ENCODE measurements at places on chromosomes 7 and 10.

DNA sequence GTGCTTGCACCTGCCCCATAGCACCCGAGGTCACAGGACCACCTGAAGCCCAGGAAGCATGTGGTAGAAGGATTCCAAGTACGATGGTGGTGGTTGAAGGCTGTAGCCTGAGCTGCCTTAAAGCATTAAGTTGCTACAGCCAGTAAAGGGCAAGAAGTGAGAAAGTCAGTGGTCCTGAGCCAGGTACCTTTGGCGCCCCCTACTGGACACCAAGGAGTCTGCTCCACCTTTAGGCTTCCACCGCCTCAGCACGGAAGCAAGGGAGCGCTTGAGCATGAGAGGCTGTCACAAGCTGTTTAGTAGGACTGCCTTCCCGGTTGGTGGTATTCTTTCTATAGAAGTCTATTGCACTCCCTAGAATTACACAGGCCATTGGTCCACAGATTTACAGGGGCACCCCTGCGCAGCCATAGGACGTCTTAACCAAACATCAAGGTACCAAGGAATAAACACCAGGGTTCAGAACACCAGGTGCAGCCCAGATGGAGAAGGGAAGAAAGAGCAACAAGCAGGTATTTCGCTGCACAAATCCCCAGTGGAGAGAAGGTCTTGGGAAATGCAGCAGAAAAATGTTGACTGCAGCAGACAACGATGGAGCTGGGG lies 2.2 kb downstream of the CRTAC1 start:
- no peak for DNase-seq

- no peak for DNase-seq
Measured at GRCh38 chr10:69894156-69894555, 92.5 kb downstream of the COL13A1 start.

DNA sequence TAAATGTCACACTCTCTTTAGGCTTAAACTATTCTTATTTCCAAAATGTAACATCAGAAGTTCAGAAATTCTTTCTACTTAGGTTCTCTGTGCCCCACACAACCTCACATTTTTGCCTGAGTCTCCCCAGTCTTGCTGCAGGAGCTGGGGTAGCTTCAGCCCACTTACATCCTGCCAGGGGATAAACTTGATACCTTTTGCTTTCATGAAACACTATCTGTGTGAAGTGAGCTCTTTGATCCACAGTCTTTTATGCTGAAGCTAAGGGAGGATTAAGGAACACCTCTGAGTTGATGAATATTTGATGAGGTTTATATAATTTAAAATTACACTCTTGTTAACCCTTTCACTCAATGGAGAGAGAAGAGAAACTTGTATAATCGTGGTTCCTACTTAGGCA lies 341.0 kb downstream of the AUTS2 start:
- no peak for DNase-seq

DNA sequence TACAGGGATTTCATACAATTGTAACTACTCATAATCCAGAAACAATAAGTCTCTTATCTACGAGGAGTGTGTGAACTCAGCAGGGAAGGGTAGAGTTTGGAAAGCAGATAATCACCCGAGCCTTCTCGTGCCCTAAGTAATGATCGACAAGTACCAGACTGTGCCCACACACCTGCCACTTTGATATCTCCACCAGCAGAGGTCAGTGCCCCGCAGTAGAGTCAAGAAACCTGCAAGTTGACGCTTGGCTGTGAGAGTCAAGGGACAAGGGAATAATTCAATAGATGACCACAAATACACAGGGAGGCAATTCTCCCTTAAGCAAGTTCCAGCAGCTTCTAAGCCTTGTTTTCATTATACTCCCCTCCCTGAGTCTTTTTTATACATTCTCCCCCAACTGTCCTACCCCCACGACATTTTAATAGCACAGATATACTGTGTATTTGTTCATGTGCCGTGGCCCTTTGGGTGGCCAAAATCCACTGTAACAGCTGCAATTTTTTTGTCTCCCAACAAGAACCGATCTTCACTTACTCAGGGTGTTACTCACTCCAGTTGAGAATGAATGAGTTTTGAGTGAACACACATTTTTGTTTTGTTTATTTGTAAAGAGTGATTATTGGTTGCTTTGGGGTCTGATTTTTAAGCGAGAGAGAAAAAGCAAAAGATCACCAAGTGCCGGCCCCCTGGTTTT lies 106.9 kb upstream of the RHEB start:
- DNase-seq = no peak

DNA sequence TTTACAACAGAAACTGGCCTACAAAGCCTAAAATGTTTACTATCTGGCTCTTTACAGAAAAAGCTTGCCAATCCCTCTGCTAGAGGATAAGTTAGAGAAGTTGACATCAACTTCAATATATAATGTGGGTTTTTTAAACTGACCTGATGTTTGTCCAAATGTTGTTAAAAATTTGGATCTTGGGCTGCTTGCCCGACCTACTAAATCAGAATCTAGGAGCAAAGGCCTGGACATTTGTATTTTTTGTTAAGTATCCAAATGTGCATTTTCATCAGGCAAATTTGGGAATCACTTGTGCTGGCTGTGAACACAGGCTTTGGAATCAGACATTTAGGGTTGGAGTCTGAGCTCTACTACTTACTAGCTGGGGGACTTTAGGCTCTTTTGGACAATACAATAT lies 252.7 kb upstream of the CSTF2T start:
- DNase-seq = no peak

DNA sequence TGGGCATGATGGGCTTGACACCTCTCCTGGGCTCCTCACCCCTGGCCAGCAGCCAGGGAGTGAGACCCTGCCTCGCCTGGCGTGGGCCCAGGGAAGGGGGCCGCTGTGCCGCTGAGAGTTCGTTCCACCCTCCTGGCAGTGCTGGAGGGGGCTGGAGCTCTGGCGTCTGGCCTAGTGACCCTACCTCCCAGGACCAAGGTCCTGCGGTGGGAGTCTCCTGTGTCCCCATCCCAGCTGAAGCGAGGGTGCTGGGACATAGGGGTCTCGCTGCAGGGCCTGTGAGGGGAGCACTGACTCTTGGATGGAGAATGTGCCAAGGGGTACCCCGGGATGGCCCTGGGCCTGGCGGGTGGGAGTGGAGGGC lies 1.2 kb downstream of the GTF2IRD1 start:
- DNase-seq = no peak

DNA sequence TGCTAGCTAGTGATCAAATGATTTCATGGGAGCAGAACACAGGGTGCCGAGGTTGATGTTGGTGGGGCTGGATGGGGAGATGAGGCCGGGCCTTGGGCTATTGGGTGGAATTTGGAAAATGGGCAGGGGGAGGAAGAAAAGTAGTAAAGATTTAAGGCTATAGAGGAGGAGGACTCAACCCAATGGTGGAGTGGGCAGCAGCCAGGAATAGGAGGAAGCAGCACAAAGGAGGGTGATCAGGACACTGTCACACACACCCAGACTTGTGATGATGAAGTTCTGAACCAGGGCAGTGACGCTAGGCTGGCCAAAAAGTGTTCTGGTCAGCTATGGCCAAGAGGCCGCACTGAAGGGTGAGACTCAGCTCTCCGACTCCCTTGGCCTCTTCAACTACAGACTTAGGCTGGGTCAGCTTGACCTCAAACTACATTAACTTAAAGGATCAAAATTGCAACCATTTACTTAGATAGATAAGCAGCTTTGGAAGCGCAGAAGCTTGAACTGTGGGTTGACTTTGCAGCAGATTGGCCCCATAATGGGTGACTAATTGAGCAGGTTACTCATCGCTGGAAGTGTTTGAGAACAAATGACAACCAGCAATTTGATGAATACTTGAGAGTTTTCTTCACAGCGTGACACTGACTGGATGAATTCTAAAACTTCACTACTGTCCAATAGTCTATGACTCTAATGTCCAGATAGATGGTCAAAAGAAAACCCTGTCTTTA lies 29.4 kb upstream of the GPR26 start:
- no peak for DNase-seq

- DNase-seq = peak; percentile 20
Measured at GRCh38 chr7:3955751-3956696, 655.0 kb downstream of the SDK1 start.

- no peak for DNase-seq
Measured at GRCh38 chr10:129809841-129810240, 154.2 kb downstream of the EBF3 start.

- no peak for DNase-seq
Measured at GRCh38 chr10:55019439-55019838, 218.4 kb upstream of the PCDH15 start.

DNA sequence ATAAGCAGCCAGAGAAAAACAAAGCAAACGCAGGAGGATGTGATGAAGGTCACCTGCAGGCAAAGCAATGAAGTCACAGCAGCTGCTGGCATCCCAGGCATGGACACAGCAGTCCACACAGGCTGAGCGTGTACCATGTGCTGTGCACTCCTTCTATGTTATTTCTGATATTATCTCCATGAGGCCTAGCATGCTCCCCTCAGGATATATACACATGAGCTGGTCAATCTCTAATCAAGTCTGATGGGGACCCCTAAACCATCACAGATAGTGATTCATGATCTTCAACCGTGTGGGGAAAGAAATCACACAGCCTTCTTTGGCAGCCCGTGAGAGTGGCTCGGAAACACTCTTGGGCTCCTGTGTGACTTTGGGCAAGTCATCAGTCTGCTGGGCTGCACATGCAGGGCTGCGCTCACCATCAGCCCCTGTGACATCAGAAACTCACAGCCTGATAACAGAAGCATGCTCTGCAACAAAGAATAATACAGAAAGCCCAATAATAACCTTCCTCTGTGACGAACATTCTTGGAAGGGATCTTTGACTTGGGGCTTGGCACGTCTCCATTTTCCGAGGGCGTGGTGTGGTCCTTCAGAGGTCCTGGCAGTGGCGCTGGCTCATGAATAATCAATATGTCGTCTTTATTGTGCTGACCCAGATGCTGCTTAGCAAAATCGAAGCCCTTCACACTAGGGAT lies 83.0 kb upstream of the ATP6V0A4 start:
- no peak for DNase-seq

DNA sequence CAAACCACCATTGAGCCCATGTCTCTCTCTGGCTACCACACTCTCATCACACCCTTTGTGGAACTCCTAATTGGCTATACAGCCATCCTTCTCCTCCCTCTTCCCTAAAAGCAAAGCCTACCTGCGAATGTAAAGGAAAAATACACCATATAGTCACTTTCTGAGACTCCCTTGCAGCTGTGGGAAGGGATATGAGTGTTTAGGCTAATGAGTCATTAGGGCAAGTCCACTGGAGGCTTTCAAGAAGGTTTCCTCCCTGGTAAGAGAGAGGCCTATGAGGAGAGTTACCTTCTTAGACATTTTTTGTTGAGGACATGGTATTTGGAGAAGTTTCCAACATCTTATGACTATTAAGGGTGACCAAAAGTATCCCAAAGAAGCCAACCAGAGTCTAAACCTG lies 4.1 kb upstream of the TMEM243 start:
- no peak for DNase-seq

DNA sequence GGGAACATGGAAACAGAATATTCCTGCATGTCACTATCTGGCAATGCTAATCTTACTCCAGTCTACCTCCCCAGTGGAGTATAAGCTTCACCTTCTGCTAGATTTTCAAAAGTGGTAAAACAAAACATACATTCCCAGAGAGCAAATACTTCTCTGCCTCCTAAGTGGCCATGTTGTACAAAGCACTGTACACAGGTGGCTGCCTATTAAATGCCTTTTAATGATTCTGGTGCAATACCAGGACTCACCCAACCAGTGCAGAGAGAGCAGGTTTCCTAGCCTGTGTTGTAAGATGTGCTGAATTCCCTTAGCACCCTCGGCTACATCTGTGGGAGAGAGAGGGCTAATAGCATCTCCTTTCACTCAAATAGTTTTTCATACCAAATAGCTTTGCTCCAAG lies 684.3 kb upstream of the NRP1 start:
- no peak for DNase-seq

Measured in brain microvascular endothelial cell (primary cell).